ENCODE measurements at places on chromosomes 2 and 18.
A peak's percentile ranks its signal among the peaks of the same experiment; 100 is the strongest.

GRCh38 chr2:72892506-72893173 is 5.4 kb downstream of the SPR start:
- DNase-seq, result peak; percentile 54

- no peak for DNase-seq
Measured at GRCh38 chr2:236777408-236777807, 207.8 kb downstream of the ACKR3 start.

DNA sequence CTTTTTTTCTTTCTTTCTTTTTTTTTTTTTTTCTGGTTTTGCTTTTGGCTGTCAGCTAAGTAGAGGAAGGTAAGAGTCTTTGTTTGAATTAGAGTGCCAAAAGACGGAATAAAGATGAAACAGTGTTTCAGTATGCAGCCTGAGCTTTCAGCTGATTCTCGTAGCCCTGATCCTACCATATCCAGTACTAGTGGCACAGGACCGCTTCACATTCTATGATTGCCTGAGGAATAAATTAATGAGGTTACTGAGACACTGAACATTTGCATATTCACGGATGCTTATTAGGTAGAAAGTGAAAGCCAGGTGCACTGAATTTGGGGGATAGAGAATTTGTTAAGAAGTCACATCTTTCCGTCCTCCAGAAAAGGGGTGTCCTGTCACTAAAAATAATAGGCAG is 421.5 kb upstream of the POU3F3 start:
- DNase-seq, result no peak

DNA sequence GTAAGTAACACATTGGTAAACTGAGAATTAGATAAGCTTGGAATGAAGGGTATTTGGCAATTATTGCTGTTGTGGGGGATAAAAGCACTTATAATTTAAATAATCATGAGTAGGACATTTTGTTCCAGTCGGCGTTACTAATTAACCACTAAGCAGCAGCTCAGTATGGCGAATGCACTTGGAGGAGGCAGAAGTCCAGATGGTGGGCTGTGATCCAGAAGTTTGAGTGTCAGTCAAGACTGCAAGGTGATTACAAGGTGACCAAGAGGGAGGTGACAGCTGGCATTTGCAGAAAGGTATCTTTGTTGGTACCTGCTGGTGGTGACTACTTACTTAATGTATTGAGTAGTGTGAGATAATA is 643.6 kb upstream of the FAM98A start:
- no peak for DNase-seq

DNA sequence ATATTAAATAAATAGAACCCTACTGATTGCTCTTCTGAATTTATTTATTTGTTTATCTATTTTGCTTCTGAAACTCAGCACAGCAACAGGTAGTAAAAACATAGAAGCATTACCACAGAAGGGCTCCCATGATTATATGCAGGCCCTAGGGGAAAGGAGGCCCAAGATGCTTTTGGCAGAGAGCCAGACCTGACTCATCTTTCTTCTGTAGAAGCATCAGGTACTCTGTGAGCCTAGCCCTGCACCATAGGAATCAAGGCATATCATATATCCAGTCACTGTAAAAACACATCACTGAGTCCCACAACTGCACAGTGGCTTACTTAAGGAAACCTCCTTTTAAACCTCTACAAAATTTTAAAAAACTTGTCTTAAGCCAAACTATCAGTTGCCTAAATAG is 1.8 kb downstream of the SCN9A start:
- no peak for DNase-seq

DNA sequence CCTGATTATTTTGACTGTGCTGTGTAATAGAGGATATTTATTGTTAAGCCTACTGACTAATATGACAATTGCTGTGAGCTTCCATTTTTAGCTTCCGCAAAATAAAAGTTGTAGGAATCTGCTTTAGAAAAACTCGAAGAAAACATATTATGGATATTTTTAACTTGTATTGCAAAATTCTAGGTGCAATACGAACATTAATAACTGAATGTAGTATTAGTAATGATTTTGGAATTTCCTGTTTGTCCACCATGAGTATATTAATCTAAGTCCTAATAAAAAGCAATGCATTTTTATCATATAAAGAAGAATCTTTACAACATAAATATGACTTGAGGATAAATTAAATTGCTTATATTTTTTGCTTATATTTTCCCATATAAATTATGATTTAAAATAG is 2.4 kb upstream of the DSC3 start:
- no peak for DNase-seq

- no peak for DNase-seq
Measured at GRCh38 chr2:188813857-188814256, 160.3 kb upstream of the COL3A1 start.

GRCh38 chr2:219509780-219510511 is 4.3 kb upstream of the ASIC4 start:
- peak; percentile 25 for DNase-seq

GRCh38 chr18:74147491-74147778 is 199 bp downstream of the FBXO15 start:
- no peak for DNase-seq

DNA sequence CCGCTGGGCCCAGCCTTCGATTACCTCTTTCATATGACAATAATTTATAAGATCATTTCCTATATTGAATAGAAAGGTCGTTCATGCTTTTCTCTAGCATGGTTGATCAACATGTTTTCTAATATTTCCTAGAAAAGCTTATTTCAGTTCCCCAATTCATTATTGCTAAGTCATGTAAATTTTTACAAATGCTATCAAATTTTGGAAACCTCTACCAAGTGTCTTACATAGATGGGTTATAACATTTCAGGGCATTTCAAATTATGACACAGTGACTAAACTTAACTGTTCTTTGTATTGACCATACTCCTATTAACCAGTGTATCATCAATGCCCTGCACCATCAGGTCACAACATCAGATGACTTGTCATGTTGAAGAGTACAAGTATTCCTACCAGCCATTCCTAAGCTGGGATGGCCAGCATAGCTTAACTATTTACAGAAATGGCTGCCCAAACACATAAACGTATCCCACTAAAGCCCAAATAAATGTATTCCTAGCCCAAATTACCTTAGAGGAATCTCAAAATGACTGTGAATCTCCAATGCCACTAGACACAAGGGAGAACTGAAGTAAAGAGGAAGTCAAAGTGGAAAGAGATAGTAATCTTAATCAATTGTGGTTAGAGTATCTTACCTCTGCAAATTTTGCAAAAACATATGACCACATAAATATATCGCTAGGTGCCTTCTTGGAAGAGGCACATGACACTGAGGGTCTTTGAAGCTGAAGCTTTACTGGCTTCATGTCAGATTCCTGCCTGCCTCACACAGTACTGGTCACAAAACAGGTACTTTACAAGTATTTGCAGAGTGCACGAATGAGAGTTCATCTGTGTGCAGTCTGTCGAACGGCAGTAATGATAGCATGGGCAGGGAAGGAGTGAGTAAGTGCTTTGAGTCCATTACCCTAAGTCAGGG is 87.3 kb upstream of the TLK1 start:
- peak; percentile 23 for DNase-seq

GRCh38 chr2:112141626-112142007 is 3.4 kb downstream of the FBLN7 start:
- no peak for DNase-seq

GRCh38 chr2:38274286-38275276 is 102.5 kb downstream of the ATL2 start:
- no peak for DNase-seq

DNA sequence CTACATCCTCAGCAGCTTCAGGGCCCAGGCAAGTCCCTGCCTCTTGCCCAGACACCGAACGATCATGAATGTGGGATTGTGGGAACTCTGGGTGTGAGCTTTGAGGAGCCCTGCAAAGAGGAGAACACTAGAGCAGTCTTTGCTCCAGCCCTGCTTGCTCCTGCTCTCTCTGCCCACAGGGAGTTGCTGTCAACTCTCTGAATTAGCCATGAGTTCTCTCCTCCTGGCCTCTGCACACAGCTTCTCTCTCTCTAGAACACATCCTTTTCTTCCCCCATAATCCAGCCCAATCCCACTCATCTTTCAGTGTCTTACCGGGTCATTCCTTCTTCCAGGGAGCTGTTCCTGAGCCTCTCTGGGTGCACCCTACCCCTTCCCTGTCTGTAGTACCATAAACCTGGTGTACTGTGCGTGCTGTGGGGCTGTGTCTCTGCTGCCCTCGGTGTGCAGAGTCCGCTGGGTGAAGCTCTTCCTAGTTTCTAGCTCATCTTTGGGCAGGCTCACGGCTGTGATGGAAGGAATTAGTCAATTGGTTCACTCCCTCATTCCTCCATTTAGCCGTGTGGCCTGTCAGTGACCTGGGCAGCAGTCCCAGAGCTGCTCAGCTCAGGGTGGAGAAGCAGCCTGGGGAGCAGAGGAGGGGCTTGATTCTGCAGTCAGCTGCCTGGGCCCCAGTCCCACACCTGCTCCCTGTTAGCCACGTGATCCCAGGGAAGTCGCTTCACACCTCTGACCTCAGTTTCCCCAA is 132.9 kb upstream of the HDAC4 start:
- DNase-seq, result no peak

- no peak for DNase-seq
Measured at GRCh38 chr2:229815342-229815741, 101.0 kb upstream of the DNER start.
